ENCODE measurements at places on chromosomes 5 and 9. TPM values are rescaled to one million over a fixed set of nuclear protein-coding genes. Genes with fewer than 3 reads are reported as not detected.
A peak's percentile ranks its signal among the peaks of the same experiment; 100 is the strongest.

Gene CYLC2
- total RNA-seq = not detected

Gene RGS7BP
- not detected for total RNA-seq

Gene LRRC19
- not detected for total RNA-seq

Gene KCNV2
- not detected for total RNA-seq

Gene SLC1A3
- not detected for total RNA-seq

Gene PCDHGA7
- 0.22 TPM for total RNA-seq

Gene OR1N2
- total RNA-seq = not detected

Gene CD180
- total RNA-seq = 1.4 TPM

Gene IL3
- total RNA-seq = 94.6 TPM

Gene GFPT2
- total RNA-seq = 1.1 TPM

Gene PDGFRB
- total RNA-seq = 0.76 TPM

- peaks cover 15% of the 10 kb centered on the region for H3K36me3 ChIP-seq
- no peak overlapping the region for H3K4me3 ChIP-seq
- no peak for DNase-seq
- H3K4me1 ChIP-seq = no peaks in the 10 kb centered on the region
- H3K27ac ChIP-seq = no peak overlapping the region
- H3K27me3 ChIP-seq = no peaks in the 10 kb centered on the region
Measured at GRCh38 chr5:169886033-169886432, 94.3 kb downstream of the INSYN2B start.

DNA sequence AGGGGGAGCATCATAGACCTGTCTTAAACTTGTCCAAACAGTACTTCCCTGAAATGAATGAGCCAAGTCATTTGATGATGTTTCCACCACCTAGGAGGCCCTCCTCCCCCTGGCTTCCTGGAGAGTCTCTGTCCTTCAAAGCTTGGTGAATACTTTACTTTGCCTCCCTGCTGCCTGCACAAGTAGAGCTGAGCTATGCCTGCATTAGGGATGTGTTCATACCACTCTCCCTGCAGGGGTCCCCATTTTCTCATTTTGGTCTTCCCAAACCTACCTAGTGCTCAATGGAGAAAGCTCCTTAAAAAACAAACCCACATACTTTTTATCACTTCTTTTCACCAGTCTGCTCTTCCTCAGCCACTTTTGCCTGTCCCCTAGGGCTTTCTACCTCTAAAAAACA, 7.7 kb downstream of the CCNI2 start:
- peaks cover 40% of the 10 kb centered on the region for H3K36me3 ChIP-seq
- peaks cover 3% of the 10 kb centered on the region for H3K27me3 ChIP-seq
- peak overlapping the region; percentile 90 for H3K27ac ChIP-seq
- peaks cover 57% of the 10 kb centered on the region for H3K4me1 ChIP-seq
- no peak for DNase-seq

DNA sequence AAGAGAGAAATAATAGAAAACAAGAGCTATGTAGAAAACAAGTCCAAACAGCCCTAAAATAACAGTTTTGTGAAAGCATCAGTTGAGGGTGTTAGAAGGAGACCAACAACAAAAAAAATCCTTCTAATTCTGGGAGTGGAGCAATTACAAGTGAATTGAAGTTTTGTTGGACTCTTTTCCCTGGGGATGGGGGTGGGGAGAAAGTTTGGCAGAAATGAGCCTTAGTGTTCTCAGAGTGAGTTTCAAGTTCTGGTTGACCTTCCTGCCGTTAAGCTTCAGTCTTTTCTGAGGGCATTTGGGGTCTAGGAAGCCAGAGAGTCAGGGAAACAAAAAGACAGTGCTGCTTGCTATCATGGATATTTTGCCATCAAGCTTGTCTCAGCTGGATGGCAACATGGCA, 106.3 kb upstream of the TRIM32 start:
- no peak for DNase-seq
- H3K36me3 ChIP-seq = no peaks in the 10 kb centered on the region
- H3K4me3 ChIP-seq = no peak overlapping the region
- no peaks in the 10 kb centered on the region for H3K4me1 ChIP-seq
- H3K27me3 ChIP-seq = peaks cover 2% of the 10 kb centered on the region
- no peak overlapping the region for H3K27ac ChIP-seq

- peaks cover 2% of the 10 kb centered on the region for H3K27me3 ChIP-seq
- no peaks in the 10 kb centered on the region for H3K36me3 ChIP-seq
Measured at GRCh38 chr9:83012922-83013838, 49.8 kb downstream of the RASEF start.

DNA sequence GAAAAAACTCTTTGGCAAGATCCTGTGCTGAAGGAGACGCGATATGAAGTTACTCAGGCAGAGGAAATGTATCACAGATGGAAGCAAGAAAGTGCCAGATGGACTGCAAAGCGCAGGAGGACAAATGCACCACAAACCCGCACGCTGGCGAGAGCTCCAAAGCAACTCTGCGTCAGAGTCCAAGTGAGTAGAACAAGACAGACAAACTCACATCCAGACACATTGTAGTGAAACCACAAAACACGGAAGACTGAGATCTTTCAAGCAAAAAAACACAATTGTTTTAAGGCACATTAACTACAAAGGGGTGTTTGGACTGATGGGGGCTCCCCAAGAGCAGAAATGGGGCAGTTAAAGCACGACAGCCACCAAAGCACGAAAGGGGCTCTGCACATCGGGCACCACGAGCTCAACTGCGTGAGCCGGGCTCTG, 39.2 kb upstream of the NKD2 start:
- no peak overlapping the region for H3K27ac ChIP-seq
- H3K36me3 ChIP-seq = peaks cover 3% of the 10 kb centered on the region
- peaks cover 35% of the 10 kb centered on the region for H3K4me1 ChIP-seq
- peak overlapping the region; percentile 7 for H3K4me3 ChIP-seq

DNA sequence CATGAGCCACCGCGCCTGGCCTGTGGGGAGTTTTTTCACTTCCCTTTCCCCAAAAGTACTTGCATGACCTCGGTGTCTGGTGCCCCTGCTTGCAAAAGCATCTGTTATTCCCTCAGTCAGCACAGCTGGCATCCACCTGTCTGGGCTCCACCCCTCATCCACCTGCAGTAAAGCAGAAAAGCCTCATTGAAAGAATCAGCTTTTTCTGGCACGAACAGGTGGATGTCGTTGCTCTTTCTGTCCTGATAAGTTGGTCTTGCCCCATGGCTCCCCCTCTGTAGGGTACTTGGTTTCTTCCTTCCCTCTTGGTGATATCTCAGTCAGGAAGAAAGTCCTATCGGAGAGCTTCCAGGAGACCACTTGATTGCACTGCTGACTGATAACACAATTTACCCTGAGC, 37.4 kb downstream of the WWC1 start:
- no peak overlapping the region for H3K27ac ChIP-seq
- H3K36me3 ChIP-seq = no peaks in the 10 kb centered on the region
- H3K27me3 ChIP-seq = peaks cover 8% of the 10 kb centered on the region
- no peak overlapping the region for H3K4me3 ChIP-seq
- no peak for DNase-seq

GRCh38 chr5:167877924-167878323, 413.5 kb upstream of the WWC1 start:
- H3K27ac ChIP-seq = no peak overlapping the region
- no peaks in the 10 kb centered on the region for H3K4me1 ChIP-seq
- DNase-seq = no peak
- no peaks in the 10 kb centered on the region for H3K36me3 ChIP-seq

GRCh38 chr9:70672161-70672649, 257.7 kb upstream of the KLF9 start:
- H3K4me1 ChIP-seq = no peaks in the 10 kb centered on the region
- peaks cover 11% of the 10 kb centered on the region for H3K27me3 ChIP-seq
- H3K27ac ChIP-seq = no peak overlapping the region
- H3K36me3 ChIP-seq = no peaks in the 10 kb centered on the region
- no peak for DNase-seq
- no peak overlapping the region for H3K4me3 ChIP-seq

GRCh38 chr5:132414634-132415378, 45.3 kb downstream of the SLC22A5 start:
- H3K4me1 ChIP-seq = peaks cover 90% of the 10 kb centered on the region
- H3K36me3 ChIP-seq = peaks cover 37% of the 10 kb centered on the region
- H3K4me3 ChIP-seq = peak overlapping the region; percentile 67
- DNase-seq = no peak

DNA sequence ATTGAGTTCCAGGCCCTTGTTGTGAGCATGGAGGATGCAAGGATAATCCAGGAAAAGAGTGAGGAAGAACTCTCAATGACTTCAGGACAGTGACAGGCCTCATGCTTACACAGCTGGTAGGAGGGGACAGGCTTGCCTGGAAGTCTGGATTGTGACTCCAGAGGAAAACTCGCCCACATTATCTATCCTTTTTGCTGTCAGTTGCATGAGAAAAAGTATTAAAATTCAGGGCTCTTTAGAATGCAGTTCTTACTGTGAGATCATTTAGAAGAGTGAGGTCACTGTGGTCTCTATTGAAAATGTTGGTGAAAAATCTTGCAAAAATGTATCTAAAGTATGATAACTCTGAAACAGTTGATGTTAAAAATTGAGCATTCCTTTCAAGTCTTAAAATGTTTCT, 30.5 kb downstream of the NTRK2 start:
- H3K4me3 ChIP-seq = no peak overlapping the region
- no peak for DNase-seq
- no peak overlapping the region for H3K27ac ChIP-seq
- H3K27me3 ChIP-seq = peaks cover 2% of the 10 kb centered on the region
- peaks cover 12% of the 10 kb centered on the region for H3K4me1 ChIP-seq

- no peak overlapping the region for H3K4me3 ChIP-seq
- H3K27ac ChIP-seq = no peak overlapping the region
- peaks cover 25% of the 10 kb centered on the region for H3K27me3 ChIP-seq
- DNase-seq = no peak
- no peaks in the 10 kb centered on the region for H3K4me1 ChIP-seq
- no peaks in the 10 kb centered on the region for H3K36me3 ChIP-seq
Measured at GRCh38 chr5:14153932-14154731, 11.0 kb downstream of the TRIO start.

- no peaks in the 10 kb centered on the region for H3K4me1 ChIP-seq
- H3K4me3 ChIP-seq = no peak overlapping the region
- no peak for DNase-seq
- H3K36me3 ChIP-seq = peaks cover 42% of the 10 kb centered on the region
- no peak overlapping the region for H3K27ac ChIP-seq
- no peaks in the 10 kb centered on the region for H3K27me3 ChIP-seq
Measured at GRCh38 chr9:128631636-128632035, 25.0 kb downstream of the DYNC2I2 start.

- no peak overlapping the region for H3K27ac ChIP-seq
- H3K4me1 ChIP-seq = no peaks in the 10 kb centered on the region
- DNase-seq = no peak
- H3K36me3 ChIP-seq = no peaks in the 10 kb centered on the region
- no peak overlapping the region for H3K4me3 ChIP-seq
Measured at GRCh38 chr5:2187156-2187555, 304.4 kb upstream of the IRX4 start.

DNA sequence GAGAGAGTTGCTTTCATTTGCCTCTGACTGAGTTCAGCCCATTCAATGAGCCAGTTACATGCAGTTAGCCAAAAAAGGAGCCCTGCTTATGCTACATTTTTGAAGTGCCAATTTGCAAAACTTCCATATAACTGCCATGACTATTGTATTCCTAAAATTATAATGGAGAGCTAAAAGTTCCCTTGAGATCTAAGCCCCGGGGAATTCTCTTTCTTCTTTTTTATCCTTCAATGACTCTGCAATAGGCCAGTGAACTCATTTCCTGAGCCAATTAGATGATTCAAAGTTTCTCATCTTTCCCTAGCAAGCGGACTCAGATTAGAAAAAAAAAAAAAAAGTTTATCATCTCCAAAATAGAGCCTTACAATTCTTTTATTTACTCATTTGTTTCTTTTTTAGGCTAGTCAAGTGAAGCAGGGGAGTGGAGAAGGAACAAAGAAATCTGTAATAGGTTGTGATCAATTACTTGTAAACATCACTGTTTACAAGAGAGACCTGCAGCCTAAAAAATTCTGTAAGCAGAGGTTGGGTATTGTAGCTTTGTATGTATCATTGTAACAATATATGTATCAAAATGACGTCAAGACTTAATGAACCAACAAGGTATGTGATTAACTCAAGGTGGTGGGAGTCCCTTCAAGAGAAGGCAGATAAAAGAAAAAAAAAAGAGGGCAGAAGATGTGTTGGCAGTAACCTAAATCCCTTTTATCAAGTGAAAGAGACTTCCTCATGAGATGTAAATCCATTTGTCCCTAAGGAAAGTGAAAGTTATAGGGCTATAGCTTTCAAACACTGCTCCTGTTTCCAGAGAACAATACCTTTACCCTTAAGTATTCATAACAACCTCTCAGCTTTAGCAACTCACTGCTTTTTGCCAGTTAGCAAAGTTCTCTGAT, 48.7 kb upstream of the HOMER1 start:
- no peak overlapping the region for H3K4me3 ChIP-seq
- H3K27ac ChIP-seq = peak overlapping the region; percentile 80
- H3K36me3 ChIP-seq = peaks cover 7% of the 10 kb centered on the region
- no peak for DNase-seq
- H3K27me3 ChIP-seq = no peaks in the 10 kb centered on the region
- H3K4me1 ChIP-seq = peaks cover 44% of the 10 kb centered on the region

DNA sequence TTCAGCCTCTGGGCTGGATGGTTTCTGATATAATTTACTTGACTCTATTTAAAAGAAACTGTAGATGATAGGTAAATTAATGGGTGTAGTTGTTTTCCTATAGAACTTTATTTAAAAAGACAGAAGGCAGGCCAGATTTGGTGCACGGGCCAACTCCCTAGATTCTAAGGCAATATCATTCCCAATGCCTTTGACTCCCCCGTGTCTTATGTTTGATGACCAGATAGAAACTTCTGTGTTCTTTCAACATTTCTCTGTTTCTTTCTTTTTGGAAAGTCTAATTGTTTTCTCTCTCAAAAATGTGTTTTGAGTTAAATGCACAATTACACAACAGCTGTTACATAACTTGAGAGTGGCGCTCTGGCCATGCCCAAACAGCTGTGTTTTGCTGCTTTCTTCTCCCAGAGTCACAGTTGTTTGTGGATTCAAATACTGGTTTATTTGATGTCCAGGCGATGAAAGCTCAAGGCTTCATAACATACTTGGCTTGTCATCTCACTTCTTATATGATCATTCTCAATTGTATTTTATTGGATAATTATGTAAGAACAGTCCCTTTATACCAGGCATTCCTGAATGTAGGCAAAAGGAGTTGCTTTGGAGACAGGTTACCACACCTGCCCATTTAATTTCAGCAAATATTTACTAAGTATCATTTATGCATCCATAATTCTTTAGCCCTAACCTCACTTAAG, 1.7 kb upstream of the ALDH1A1 start:
- H3K4me1 ChIP-seq = no peaks in the 10 kb centered on the region
- no peaks in the 10 kb centered on the region for H3K36me3 ChIP-seq
- DNase-seq = no peak
- H3K27me3 ChIP-seq = peaks cover 15% of the 10 kb centered on the region

GRCh38 chr5:2709976-2710689, 41.3 kb downstream of the IRX2 start:
- H3K27me3 ChIP-seq = no peaks in the 10 kb centered on the region
- H3K27ac ChIP-seq = no peak overlapping the region
- H3K4me1 ChIP-seq = no peaks in the 10 kb centered on the region
- H3K36me3 ChIP-seq = no peaks in the 10 kb centered on the region
- no peak overlapping the region for H3K4me3 ChIP-seq
- no peak for DNase-seq

DNA sequence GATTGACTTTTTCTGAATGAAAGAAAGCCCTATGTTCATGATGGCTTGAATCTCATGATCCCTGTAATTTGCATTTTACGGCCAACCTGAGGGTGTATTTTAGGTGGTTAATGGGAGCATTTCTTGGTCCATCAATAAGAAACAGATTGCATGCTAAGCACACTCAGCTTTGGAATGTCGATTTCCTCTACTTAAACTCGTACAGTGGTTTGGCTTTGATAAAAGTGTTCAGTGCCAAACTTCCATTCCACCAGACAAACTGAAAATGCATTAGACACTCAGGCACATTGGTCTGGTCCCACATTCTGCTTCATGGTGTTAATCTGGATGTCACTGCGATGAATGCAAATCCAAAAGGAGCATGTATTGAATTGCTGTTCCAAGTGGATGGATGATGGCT, 77.0 kb downstream of the VCAN start:
- no peak overlapping the region for H3K4me3 ChIP-seq
- H3K27ac ChIP-seq = no peak overlapping the region
- H3K36me3 ChIP-seq = no peaks in the 10 kb centered on the region
- H3K4me1 ChIP-seq = no peaks in the 10 kb centered on the region
